Stimulated activated CD4-positive, alpha-beta T cell treated with anti-CD3 and anti-CD28 coated beads, TNF-alpha, amount 100 ng/mL, for 4 hours (primary cell): ENCODE measurements at places on chromosomes 12 and 14.

DNA sequence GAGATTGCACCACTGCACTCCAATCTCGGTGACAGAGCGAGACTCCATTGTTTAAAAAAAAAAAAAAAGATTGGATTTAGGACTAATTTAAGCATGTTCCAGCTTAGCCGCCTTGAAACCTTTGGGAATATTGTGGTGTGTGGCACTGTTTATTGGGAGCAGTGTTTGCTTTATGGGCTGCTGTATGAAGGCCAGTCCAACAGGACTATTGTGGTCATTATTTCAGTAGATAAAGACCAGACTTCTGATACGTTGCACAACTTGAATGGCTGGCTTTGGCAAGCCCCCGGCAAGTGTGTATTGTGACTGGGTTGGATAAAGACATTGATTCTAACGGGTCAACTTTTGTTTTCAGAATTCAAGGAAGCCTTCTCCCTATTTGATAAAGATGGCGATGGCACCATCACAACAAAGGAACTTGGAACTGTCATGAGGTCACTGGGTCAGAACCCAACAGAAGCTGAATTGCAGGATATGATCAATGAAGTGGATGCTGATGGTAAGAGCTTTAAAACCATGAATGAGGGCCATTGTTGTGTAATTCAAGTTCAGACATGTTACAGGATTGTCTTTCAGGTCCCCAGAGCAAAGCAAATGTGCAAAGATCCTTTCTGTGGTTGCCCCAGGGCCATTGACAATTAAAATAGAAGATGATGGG is 4.2 kb downstream of the CALM1 start:
- DNase-seq, result no peak

- no peak for DNase-seq
Measured at GRCh38 chr12:42407306-42407705, 81.3 kb downstream of the PPHLN1 start.

- DNase-seq, result no peak
Measured at GRCh38 chr14:92121207-92121669, 268 bp downstream of the NDUFB1 start.

GRCh38 chr12:12592930-12593329 is 18.7 kb upstream of the CREBL2 start:
- DNase-seq, result no peak

DNA sequence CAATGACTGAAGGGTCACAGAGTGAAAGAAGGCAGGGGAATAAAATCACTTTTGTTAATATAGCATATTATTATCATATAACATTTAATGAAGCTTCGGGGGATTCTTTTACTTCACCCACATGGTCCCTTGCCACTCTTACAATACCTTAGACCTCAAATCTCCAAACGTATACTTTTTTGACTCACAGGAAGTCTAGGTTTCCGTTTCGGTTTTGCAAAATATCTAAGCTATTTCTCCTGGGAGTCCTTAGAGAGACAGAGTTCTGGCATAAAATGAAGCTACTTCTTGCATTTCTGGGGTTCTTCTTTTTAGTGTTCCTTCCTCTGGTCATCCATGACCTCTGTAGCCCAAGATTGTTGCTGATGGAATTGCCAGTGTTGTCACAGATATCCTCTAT is 590.5 kb upstream of the ATP2B1 start:
- no peak for DNase-seq

DNA sequence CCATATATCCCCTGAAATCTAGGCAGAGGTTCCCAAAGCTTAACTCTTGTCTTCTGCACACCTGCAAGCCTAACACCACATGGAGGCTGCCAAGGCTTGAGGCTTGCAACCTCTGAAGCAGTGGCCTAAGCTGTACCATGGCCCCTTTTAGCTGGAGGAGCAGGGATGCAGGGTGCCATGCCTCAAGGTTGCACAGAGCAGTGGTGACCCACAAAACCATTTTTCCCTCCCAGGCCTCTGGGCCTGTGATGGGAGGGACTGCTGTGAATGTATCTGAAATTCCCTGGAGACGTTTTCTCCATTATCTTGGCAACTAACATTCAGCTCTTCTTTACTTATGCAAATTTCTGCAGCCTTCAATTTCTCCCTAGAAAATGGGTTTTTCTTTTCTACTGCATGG is 210.0 kb upstream of the KITLG start:
- DNase-seq, result no peak

- DNase-seq, result no peak
Measured at GRCh38 chr14:81303258-81303935, 82.6 kb upstream of the GTF2A1 start.

DNA sequence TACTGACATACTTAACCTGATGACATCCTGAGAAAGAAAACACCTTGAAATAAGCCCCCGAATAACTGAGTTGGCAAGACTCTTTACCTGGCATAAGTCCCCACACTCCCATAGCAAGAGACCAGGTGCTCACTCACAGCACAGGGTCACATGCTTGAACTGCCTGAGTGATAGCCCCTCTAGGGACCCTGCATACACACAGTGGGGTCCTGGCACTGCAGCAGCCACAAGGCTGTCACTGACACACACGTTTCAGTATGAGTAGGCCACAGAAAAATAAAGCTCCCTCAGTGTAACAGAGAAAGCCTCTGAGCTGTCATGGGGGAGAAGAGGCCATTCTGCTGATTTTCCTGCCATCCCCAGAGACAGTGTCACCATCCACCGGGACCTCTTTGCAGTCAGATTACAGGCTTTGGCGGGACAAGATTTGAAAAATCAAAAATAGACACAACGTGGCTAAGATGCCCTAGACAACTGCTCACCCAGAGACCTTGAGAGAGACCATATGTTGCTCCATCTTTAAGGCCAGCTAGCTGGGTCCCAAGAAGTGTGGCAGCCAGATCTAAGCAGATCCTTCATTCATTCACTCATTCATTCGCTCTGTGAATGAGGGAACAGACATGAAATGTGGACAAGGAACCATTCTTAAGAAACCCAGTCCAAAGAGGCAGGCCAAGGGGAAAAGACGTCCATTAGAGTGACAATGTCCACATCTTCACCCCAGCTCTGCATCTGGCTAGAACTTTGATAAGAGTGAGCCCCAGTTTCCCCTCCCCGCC is 1.6 kb downstream of the SCARB1 start:
- DNase-seq, result no peak

DNA sequence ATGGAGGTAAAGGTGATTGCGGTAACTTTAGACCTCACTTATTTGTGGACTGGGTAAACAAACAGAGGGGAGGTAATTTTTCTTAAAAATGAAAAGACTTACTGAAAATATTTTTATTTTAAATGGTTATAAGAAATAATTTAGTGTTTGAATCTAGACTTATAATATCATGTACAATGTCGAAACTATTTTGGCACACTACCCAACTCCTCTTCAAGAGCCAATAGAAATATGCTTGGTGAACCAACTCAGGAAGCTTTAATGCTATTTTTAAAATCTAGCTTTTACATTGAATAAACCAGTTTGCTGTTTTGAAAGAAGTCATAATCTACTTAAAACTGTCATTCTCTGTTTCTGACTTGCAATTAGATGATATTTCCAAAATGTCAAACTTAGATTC is 175.8 kb upstream of the NPAS3 start:
- DNase-seq, result no peak

GRCh38 chr12:42283739-42284138 is 42.2 kb downstream of the ZCRB1 start:
- DNase-seq, result no peak

GRCh38 chr12:82425241-82425640 is 66.9 kb downstream of the METTL25 start:
- no peak for DNase-seq

DNA sequence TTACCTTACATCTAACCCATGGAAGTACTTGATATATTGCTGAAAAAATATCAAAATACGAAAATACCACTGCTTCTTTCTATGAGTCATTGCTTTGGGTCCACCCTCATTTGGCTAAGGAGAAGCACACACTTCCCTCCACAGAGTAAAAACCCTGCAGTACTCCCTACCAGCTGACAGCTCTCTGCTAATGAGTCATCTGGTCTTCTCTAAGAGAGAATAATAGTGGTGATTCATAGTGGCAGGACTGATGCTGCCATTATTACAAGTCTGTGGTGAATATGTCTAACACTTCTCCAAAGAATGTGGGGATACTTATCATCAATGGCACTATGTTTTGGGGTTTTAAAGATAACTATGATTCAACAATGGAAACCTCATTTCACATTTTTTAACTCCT is 90.7 kb downstream of the PPFIA2 start:
- DNase-seq, result no peak

- DNase-seq, result no peak
Measured at GRCh38 chr12:116718655-116719454, 19.0 kb downstream of the SPRING1 start.

DNA sequence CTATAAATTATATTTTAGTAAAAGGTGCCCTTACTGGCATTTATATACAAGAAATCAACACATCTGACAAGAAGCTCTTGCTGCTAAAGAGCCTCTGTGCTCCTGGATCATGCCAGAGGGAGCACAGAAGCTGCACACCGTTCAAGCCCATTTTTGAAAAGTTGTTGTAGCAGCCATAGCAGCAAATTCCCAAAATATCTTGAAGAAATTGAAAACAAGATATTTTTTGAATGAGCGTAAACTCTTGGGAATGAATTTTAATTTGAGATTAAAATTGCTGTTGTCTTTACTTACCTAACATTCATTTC is 540 bp upstream of the CLEC2D start:
- no peak for DNase-seq

GRCh38 chr12:76030341-76031080 is 1.1 kb downstream of the PHLDA1 start:
- DNase-seq, result no peak

DNA sequence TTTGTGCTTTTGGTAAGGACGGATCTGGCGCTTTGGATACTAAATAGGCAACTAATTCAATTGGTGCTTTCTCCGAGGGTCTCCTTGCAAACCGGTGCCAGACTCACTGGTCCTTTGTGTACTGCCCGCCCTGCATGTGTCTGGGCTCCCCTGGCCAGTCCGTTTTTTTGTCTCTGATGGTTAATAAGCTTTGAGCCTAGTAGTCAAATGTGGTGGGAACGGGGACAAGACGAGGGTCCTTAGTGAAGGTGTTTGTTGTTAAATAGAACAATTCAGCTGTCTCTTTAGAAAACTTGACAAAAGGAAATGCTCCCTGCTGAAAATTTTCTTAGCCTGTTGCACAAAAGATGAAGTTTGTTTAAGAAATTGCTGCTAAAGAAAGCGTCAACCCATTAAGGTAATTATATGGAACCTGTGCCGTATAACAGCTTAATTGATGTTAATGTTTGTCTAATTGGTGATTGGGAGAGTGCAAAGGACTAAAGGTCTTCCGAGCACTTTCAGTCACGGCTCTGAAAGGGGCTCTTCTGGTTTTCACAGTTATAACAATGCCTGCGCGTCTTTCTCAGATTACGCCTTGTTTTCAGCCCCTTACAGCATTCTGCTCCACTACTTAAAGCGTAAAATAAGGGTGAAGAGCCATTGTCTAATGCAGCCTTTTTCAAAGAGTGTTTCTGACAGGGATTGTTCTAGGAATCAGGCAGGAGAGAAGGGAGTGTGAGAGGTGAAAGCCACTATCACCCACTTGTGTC is 537.4 kb downstream of the PRKD1 start:
- DNase-seq, result no peak

DNA sequence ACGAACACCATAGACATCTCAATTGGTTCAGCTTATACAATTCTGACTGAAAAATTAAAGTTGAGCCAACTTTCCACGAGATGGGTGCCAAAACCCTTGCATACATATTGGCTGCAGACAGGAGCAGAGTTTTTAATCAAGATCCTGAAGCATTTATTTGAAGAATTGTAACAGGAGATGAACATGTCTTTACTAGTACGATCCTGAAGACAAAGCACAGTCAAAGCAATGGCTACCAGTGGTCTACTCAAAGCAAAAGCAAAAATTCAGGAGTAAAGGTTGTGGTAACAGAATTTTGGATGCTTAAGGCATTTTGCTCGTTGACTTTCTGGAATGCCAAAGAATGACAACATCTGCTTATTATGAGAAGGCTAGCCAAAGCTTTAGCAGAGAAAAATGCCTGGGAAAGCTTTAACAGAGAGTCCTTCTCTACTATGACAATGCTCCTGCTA is 20.7 kb downstream of the ZDHHC17 start:
- no peak for DNase-seq

DNA sequence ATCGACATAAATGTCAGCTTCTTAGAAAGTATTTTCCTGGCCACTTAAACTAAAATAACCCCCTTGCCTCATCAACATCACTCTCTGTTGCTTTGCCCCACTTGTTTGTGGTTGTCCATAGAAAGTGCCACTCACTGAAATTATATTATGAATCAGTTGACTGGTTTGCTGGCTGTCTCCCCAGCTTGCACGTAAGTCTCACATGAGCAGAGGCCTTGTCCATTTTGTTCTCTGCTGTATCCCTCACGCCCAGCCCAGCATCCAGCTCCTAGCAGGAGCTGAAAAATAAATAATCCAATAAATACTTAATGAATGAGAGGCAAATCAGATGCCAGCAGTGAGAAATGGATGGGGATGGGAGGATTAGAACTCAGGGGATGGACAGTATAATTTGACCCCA is 159.3 kb downstream of the KSR2 start:
- DNase-seq, result no peak

GRCh38 chr14:86331341-86331740 is 801.4 kb downstream of the FLRT2 start:
- no peak for DNase-seq

- no peak for DNase-seq
Measured at GRCh38 chr12:109274381-109274780, 34.7 kb downstream of the FOXN4 start.

GRCh38 chr14:85233756-85234155 is 296.2 kb upstream of the FLRT2 start:
- no peak for DNase-seq

DNA sequence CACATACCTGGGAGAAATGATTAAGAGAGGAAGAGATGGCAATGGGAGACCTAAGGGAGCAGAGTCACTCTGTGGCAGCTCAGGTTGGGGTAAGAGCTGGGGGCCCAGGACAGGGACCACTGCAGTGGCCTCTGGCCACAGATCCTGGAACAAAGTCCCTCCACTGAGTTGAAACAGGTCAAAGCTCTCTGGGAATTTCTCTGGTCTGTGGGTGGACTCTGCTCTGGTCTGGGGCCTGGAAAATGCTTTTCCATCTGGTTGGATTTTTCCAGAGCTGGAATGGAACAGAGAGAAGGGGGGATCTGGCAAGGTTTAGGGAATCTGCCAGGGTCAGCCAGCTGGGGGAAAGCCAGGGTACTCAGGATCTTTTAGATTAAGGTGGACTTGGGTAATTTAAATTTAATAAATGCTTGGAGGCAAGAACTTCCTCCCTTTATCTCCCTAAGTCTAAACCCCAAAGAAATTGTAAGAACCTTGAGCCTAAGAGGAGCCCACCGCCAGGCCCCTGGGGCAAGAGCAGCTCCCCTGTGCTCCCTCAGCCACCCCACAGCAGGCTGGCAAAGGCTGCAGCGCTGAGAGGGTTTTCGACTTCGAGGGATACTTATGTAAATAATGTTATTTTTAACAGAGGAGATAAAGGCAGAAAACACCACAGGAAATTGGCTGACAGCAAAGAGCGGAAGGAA is 3.7 kb downstream of the HOXC10 start:
- no peak for DNase-seq

GRCh38 chr14:64279704-64280668 is 14.2 kb downstream of the ESR2 start:
- no peak for DNase-seq

GRCh38 chr12:28223858-28224257 is 33.6 kb downstream of the CCDC91 start:
- no peak for DNase-seq
